ENCODE measurements at places on chromosomes 5 and 9.

- DNase-seq: no peak
These were observed 404.7 kb upstream of the TRPC7 start for GRCh38 chr5:136769900-136770684.

- DNase-seq: no peak
These were observed 607 bp downstream of the PCSK1 start for GRCh38 chr5:96432216-96433065.

- DNase-seq: no peak
These were observed 347.8 kb downstream of the EFNA5 start for GRCh38 chr5:107322936-107323335.

DNA sequence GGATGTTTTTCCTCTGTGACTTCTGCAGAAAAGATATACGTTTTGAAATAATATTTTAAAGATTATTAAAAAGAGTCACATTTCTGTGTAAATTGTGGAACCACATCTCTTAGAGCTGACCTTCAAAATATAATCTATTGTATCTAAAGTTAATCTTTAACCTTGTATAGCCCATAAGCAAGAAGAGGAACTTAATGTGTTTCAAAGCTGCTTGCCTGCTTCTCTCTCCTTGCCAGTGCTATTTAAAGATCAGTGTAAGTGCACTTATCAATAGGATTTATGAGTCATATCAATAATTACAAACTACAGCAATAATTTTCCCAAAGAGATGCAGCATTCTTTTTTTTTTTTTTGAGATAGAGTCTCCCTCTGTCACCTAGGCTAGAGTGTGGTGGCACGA is 29.4 kb upstream of the GDA start:
- no peak for DNase-seq

- no peak for DNase-seq
These were observed 3.7 kb downstream of the MSX2 start for GRCh38 chr5:174727794-174728680.
